ENCODE measurements at places on chromosomes 1 and 21.

DNA sequence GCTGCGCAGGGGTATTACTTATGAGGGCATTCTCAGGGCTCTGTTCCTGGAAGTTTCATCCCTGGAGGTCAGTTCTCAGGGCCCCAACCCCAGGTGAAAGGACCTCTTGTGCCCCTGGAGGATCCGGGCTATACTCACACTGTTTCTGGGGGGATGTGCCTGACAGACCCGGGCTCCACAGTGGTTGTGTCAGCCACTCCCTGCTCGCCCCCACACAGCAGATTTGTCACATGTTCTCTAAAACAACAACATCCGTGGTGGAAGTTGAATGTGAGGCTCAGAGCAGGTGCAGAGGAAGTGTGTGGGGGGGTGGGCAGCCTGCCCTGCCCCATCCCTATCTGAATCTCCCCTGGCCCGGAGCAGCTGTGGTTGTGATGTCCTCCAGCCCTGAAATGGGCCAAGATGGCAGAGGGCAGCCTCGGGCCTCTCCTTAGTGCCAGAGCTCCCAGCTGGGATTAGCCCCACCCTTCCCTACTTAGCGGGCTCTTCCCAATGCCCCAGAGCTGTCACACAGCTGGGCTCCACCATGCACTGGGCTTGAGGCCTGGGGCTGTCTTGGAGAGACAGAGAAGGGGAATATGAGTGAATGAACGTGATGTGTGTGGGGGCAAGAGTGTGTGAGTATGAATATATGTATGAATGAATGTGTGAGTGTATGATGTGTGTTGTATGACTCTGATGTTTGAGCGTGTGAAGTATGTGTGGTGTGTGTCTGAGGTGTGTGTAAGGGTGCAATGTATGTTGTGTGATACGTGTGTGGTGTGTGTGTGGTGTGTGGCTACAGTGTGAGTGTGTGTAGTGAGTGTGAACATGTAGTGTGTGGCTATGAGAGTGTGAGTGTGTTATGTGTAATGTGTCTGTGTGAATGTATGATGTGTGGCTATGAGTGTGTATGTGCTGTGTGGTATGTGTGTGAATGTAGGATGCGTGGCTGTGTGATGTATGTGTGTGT lies 1.5 kb upstream of the FCMR start:
- peak; percentile 81 for DNase-seq

DNA sequence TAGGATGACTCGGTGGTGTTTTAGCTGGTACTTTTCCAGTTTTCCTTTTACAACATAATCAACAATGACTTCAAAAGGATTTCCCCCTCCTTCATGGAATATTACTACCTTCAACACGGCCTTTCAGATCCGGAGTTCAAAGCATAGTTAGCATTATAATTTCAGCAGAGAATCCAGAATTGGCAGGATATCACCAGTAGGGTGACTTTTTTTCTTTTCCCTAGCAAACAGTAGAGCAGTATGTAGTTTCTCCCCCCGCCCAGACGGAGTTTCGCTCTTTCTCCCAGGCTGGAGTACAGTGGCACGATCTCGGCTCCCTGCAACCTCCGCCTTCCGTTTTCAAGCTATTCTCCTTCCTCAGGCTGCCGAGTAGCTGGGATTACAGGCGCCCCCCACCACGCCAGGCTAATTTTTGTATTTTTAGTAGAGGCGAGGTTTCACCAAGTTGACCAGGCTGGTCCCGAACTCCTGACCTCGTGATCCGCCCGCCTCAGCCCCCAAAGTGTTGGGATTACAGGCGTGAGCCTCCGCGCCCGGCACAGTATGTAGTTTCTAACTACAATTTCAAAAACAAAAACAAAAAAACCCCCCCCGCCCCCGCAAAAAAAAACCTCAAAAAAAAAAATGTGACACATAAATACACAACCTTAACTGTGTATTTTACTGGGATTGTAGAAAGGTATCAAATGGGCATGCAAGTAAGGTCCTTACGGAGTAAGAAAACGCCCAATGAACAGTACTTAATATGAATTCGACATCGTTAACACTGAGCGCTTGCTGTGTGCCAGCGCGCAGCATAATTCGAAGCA lies 1.5 kb upstream of the COX20 start:
- peak; percentile 65 for DNase-seq

DNA sequence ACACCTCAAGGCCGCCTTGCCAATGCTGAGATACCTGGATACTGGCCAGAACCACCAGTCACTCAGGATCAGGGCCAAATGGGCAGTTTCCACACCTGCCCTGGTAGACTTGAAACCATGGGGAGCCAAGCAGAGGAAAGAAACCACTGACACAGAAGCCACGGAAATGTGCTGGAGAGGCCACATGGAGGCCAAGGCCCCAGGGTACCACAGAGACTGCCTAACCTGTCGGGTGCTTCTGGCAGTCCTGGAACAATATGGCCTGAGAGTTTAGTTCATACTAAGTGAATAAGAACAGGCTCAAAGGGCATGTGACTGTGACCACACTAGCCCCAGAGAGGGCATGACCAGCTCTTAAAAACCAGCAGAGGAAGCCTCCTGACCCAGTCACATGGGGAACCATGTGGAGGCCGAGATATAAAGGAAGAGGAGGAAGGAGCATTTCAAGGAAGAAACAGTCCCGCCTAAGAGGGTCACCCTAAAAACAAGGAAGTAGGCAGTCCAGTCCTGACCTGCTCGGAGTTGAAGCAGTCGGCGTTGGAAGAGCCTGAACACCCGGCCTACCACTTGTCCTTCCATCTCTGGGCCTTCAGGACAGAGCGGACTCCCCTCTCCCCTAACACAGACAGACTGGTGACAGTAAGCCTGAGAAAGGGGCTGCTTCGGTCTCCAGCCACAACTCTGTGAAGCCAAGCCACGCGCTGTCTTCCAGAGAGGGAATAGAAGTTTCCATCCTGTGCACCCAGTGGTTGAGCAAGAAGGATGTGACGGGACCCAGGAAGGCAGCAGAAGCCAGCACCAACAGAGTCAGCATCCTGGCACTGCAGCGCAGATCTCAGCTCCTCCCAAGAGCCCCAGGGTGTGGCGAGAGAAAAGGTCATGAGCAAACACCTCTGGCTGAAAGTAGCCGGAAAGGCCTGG lies at the start of gene DENND2D:
DENND2D (minus strand) TSS at position 766 of the 921 bp plus-strand sequence; CDS start at position 579, 187 bp downstream.
- peak; percentile 59 for DNase-seq

DNA sequence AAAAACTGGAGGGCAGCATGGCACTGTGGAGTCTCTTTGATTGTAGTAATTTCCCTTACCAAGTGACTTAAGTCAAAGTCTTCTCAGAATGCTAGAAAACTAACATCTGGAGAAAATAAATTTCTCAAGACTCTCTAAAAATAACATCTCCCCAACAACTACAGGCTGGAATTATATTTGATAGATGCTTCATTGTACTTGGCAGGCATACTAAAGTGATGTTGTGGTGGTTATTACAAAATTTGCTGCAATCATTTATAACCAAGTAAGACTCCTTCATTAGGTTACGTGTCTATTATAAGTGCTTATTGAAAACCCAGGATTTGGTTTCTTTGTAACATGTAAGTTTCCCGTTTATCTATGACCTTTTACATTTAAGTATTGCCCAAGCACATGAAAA lies 132.9 kb upstream of the NRIP1 start:
- no peak for DNase-seq

GRCh38 chr1:16078925-16079656 lies 5.6 kb upstream of the FAM131C start:
- peak; percentile 81 for DNase-seq

DNA sequence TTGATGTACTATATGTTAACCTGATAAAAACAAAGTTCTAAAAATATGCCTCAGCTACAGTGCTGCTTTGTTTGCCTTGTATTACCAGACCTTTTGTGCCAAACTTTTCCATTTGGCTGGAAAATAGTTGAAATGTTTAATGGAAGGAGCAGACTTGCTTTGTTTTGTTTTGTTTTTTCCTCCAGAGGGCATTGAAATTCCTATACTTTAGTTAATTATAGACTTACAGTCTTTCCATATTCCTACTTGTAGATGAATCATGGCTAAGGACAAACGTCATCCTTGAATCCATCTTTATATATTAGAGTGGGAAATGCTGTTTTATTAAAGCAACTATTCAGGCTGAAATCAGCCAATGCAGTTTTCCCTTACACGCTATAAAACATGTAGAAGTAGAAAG lies 6.7 kb downstream of the CAP1 start:
- no peak for DNase-seq

DNA sequence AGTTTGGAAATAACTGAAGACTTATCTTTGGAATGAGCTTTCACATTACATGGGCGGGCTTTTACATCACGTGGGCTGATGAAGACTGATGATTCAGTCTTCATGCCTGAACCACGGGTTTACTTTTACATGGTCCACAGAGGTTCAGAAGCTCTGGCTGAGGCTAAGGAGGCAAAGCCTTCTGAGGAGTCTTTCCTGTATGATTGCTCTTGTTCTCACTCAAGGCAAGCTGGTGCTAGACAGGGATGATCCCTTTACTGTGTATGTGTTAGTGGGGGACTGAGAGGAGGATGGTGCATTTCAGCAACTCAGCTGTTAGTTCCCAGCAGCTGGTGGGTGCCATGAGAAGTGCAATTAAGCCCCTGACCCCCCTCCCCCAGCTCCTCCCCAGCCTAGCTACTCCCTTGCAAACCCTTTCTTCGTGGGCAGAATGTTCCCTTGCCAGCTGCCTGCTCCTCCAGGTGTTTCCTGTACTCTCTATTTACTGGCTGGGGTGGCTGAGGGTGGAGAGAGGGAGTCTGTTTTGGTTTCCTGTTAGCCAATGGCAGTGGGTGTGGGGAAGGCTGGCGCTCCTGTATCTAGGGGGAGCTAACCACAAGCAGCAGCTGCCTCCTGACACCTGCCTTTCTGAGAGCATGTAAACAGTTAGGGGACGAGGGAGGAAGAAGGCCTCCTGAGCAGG lies 15.4 kb downstream of the BTG2 start:
- peak; percentile 85 for DNase-seq

GRCh38 chr1:76075877-76076276 lies 1.3 kb downstream of the ST6GALNAC3 start:
- peak; percentile 4 for DNase-seq

GRCh38 chr1:175687622-175688415 lies 55.6 kb downstream of the TNR start:
- no peak for DNase-seq

DNA sequence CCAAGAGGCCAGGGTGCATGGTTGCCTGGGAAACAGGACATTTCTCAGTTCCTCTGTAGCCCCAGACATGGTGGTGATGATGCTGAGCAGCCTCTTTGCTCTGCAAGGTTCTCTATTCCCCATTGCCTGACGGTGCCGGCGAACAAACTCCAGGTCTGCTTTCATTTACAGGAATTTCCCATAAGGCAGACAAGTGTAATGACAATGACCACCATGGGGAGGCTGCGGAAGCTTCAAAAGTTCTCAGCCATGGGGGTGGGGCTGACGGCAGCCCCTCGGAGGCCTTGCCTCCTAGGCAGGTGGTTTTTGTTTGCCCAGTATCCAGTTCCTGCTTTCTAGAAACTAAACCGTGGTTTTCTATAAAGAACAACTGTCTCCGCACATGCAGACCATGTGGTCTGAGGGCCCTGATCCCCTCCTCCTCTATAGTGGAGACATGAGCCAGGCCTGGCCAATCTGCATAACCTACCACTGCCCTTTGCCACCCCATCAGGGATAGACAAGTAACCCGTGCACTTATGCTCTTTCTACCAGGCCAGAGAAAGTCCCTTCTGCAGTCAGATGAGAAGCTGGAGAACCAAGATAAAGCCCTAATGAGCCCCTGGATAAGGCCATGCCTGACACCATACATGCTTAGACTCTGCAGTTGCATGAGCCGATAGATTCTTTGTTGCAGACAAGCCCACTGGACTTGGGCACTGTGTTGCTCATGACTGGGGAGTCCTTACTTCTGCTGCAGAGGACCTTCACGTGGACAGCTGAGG lies 54.1 kb downstream of the LDLRAD2 start:
- DNase-seq: peak; percentile 17

DNA sequence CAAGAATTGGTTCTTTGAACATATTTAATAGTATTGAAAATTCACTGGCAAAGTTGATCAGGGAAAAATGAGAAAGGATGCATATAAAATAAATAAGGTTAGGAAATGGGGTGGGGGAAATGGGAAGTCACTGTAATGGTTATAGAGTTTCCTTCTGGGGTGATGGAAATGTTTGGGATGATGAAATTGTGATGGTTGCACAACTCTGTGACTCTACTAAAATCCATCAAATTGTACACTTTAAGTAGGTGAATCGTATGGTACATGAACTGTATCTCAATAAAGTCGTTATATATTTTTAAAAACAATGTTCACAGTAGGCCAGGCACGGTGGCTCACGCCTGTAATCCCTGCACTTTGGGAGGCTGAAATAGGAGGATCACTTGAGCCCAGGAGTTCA lies 56.4 kb upstream of the ZYG11A start:
- no peak for DNase-seq

DNA sequence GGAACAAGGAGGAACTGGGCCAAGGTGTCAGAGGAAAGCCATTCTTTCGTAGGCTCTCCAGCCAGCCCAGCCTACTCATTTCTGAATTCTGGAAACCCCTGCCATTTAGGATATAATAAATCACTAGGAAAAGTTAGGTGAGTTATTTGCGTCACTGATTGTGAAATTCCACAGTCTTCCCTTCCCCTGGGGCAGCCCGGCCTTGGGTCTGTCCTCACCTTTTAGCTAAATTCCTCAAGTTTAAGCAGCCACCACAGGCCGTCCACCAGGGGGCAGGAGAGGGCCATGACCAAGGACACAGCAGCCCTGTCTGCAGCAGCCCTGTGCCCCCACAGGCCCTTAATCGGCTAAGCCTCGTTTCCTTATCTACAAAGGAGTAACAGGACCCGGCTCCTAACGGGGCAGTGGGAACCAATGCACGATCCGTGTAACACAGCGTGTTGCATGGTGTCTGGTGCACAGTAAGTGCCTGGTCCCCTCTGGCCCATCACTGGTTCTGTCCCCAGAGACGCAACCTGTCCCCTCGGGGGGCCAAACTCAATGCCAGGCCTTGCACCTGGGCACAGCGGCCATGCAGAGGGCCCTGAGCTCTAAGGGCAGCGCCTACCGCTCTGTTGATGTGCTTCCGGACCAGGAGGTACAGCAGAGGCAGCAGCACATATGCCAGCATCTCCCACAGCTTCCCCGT lies 18.1 kb downstream of the GPR157 start:
- peak; percentile 80 for DNase-seq

- no peak for DNase-seq
Observed at GRCh38 chr1:228851193-228851592, 115.9 kb downstream of the RHOU start.

- DNase-seq: no peak
Observed at GRCh38 chr1:90850181-90850897, 133.2 kb upstream of the BARHL2 start.

DNA sequence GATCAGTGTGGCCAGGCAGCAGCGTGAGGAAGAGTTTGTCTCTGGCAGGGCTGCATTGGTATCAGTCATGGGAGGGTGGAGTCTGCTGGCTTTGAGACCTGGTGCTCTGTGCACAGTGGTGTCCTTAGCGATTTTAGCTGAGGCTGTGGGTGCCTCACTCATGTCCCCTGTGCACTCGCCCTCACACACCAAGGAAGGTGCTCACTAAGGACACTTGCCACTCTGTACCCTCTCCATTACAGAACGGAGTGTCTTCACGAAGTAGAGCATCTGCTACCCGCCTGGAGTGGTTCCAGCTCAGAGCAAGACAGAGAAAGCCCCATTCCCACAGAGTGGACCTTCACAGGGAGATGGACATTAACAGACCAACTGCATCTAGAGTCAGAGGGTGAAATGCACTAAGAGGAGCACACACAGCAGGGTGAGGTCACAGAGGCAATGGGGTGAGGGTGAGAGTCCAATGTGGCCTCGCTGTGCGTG lies 117.9 kb downstream of the MATN1 start:
- DNase-seq: no peak

GRCh38 chr1:18974606-18975005 lies 18.1 kb upstream of the IFFO2 start:
- no peak for DNase-seq

GRCh38 chr1:17970757-17971156 lies 136.8 kb upstream of the IGSF21 start:
- no peak for DNase-seq

- DNase-seq: no peak
Observed at GRCh38 chr1:176733661-176734060, 270.7 kb downstream of the PAPPA2 start.

All from CD4-positive, alpha-beta T cell treated with Interleukin-10 for 1 hour (primary cell).